ENCODE measurements at places on chromosomes 16 and 17.

DNA sequence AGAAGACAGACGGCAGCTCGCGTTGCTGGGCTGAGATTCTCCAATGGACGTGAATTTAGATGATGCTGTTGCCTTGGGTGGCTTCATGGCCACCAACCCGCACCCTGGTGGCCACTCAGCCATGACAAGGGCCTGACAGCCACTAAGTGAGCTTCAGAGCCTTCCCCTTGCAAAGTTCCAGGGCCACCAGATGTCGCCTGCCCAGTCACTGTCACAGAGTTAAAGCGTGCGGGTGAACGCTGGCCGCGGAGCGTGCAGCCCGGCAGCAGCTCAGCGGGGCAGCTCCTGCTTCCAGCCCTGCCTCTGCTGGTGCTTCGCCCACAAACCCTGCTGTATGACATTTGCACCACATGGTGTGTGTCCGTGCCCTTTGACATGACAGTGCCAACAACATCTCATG is 13.3 kb upstream of the KREMEN2 start:
- no peak for DNase-seq

GRCh38 chr16:53465606-53466280 is 31.5 kb downstream of the RBL2 start:
- DNase-seq: no peak

GRCh38 chr17:42804918-42805367 is 6.3 kb downstream of the CNTD1 start:
- DNase-seq: no peak

DNA sequence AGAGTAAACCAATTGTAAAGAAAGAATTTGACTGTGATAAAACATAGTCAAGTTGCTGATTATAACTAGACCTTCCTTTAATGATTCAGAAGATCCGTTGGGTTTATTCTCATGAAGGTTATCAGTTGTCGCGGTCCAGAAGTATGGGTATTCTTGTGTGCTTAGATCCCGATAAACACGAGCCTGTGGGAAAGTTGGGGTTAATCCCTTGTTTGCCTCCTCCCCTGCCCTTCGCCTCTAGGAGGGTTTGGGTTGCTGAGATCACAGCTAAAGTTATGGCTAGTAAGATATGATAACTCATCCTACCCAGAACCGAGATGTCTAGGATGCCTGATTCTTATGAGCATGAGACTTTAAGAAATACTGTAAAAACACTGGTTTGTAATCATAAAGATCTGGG is 66.8 kb downstream of the GPRC5B start:
- no peak for DNase-seq

- DNase-seq: peak; percentile 73
These were observed 2.6 kb upstream of the FMNL1 start for GRCh38 chr17:45218895-45219661.

- DNase-seq: no peak
These were observed 337.5 kb downstream of the SEC14L1 start for GRCh38 chr17:77478281-77478680.

DNA sequence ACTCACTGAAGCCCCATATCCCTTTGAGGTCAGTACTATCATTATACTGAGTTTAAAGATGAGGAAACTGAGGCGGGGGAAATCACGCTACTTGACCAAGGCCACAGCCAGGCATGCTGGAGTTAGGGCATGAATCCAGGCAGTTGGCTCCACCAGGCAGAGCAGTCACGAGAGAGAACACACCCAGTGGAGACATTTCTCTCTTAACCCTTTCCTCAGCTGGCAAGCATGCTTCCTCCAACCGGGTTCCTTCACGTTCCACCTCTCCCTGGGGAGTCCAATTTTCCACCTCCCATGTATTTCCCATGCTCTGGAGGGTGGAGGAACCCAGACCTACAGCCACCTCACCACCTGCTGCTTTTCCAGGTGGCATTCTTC is 32.8 kb downstream of the VAC14 start:
- no peak for DNase-seq

- DNase-seq: no peak
These were observed 5.0 kb downstream of the IGFBP4 start for GRCh38 chr17:40448213-40448638.

GRCh38 chr16:4086153-4086552 is 30.1 kb downstream of the ADCY9 start:
- no peak for DNase-seq

- DNase-seq: no peak
These were observed 52.9 kb upstream of the LGALS9 start for GRCh38 chr17:27577884-27578717.

DNA sequence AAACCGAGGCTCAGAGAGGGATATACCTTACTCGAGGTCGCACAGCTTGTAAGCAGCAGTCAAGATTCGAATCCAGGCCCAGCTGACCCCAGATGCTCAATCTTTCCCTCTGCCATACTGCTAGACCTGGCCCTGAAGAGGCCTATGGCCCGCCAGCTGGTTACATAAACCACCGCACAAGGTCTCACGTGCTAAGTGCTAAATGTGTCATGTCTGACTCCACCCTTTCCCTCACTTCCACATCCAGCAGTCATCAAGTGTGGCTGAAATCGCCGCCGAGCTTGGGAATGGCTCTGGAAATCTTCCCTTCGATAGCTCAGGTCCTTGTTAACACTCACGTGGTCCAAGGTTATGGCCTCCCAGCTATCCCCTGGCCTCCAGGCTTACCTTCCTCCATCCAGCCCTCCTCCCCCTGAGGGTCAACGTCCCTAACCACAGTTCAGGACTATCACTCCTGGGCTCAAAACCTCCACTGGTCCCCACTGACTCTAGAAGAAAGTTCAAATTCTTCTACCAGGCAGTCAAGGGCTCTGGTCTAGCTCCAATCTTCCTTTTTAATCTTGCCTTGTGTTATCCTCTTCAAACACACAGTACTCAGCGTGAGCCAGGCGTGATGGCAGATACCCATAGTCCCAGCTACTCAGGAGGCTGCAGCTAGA is 3.5 kb downstream of the ZBTB4 start:
- no peak for DNase-seq

- DNase-seq: no peak
These were observed 137.0 kb upstream of the SOX9 start for GRCh38 chr17:71983828-71984227.

DNA sequence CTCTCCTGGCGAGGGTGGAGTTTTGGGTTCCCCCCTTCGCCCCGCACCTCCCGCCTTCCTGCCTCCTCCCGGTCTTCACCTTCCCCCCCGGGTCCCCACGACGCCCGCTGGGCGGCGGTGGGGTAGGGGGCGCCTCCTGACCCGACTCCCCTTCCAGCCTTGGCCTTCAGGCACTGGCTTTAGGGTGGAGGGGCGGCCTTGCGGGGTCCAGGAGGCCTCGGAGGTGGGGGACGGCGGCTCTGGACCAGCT is 2.4 kb downstream of the SLC16A3 start:
- no peak for DNase-seq

- DNase-seq: no peak
These were observed 74.1 kb downstream of the SOCS1 start for GRCh38 chr16:11181899-11182279.

- DNase-seq: no peak
These were observed 77.3 kb downstream of the ZFHX3 start for GRCh38 chr16:72970656-72971055.

- DNase-seq: no peak
These were observed 36.3 kb upstream of the BCAR1 start for GRCh38 chr16:75287708-75288107.

DNA sequence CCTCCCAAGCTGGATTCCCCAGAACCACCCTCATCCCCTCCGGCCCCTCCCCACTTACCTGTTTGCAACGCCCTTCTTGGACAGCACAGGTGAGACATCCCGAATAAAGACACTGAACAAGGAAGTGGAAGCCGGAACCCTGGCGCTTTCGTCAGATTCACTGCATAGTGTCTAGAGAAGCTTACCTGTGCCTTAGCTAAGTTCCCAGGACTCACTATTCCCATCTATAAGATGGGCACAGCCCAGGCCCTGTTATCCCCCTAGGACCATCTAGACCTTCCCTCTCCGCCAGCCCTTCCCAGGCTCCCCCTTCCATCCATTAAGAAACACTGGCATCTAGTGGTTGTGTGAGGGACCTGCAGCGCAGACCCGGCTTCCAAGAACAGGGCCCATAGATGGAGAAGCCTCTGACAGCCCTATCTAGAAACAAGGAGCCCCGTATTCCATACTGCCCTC is 26.9 kb upstream of the RPL38 start:
- DNase-seq: peak; percentile 7

- no peak for DNase-seq
These were observed 3.0 kb downstream of the SRSF1 start for GRCh38 chr17:58004060-58004459.

- no peak for DNase-seq
These were observed 18.3 kb downstream of the UBFD1 start for GRCh38 chr16:23575834-23576233.

GRCh38 chr16:15440852-15441251 is 6.5 kb downstream of the BMERB1 start:
- no peak for DNase-seq

DNA sequence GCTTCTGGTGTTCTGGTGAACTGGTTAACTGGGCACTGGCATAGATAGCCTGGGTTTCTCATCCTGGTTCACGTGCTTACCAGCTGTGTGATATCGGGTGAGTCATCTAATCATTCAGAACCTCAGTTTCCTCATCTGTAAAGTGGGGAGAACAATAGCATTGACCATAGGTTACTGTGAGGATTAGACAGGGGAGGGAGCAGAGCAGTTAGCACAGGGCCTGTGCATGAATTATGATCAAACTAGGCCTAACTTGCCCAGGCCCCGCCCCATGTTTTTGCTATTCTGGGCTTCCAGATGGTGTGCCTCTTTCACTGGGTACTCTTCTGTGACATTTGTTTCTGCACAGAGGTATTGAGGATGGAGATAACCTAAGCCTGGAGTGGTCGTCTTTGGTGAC is 4.6 kb upstream of the KLHL36 start:
- no peak for DNase-seq

DNA sequence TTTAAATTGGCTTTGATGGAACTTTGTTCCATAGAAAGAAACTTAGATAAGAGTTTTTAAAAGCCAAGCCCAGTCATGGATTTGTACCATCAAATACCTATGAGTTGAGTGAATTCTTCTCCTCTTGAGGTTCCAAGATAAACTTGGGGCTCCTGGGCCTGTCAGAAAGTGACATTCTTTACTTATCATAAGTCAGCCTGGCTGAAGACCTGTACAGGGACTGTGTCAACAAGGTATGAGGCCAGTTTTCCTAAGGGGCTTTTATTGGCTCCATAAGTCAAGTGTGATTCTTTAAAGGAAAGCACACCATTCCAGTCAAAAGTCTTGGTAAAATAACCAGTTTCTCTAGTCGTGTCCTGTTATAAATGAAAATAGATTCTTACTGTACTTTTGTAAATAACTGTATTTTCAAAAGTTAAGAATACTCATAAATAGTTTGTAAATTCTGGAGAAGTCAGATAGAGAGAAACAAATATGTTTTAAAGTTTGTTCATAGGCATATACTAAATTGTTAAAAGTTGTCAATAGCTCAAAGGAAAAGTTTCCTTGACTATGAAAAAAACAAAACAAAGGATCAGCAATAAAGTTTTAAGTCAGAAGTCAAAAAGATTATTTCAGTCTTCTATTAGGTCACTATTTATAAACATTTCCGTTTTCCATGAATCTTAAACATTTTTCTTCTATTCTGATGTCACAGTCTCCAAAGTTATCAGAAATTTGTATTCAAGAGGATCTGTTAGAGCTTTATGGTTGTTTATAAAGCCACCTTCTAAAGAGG is 22.5 kb upstream of the MYO1D start:
- no peak for DNase-seq

DNA sequence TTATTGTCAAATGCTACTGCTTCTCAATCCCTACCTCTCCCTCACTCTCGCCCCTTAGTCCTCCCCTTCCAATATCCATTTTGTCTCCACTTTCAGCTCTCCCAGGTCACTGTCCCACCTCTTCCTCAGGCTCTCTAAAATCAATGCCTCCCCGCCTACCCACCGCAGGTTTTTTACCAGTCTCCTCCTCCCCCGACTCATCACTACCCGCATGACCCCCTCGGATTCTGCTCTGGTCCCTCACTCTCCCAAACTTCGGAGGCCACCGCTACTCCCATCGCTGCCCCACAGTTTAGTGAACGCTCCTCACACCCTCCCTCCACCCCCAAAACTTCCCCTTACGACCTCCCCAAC is 513 bp downstream of the CRLF3 start:
- no peak for DNase-seq

DNA sequence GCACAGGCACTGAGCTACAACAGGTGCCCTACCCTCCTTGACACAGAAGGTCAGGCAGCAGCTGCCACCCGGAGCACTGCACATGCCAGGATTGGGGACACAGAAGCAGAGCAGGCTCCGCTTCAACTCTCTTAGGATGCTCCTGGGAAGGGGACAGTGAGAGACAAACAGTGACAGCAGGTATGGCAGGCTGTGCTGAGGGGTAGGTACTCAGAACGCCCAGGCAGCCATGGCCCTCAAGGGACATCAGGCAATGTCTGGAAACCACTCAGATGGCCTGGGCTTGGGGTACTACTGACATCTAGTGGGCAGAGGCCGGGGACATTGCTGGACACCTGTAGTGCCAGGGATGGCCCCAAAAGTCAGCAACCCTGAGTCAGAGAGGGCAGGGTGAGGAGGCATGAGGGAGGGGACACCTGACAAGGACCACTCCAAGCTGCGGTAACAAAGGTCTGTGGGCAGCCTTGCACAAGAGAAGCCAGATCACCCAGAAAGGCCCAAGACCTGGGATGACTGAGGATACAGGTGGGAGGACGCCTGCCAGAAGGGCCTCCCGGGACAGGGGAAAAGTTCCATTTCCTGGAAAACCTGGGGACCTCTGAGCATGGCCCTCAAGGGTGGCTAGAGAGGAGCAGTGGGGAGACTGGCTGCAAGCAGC is 21.2 kb downstream of the PEMT start:
- no peak for DNase-seq

DNA sequence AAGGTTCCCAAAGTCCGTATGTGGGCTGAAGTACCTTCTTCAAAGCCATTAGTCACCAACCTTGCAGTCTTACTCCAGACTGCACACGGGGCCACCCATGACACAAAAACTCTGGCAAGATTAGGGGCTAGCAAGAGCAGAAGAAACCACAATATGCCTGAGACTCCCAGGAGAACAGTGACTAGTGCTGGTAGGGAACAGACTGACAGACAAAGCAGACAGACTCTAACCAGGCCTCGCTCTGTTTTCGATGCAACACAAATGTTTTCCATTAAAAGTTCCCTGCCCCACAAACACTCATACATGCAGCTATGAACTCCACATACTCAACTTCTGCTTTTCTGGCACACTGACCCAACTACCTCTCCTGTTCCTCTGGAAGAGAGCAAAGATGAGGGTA is 102.2 kb downstream of the HIC1 start:
- DNase-seq: no peak

Measured in activated effector memory CD4-positive, alpha-beta T cell treated with Interleukin-2 at 50 U/mL for 16 hours (primary cell).